Stimulated activated CD4-positive, alpha-beta T cell treated with anti-CD3 and anti-CD28 coated beads, Interleukin-12 subunit alpha, Interleukin-12 subunit beta, amount 100 ng/mL, for 24 hours (primary cell): ENCODE measurements at places on chromosomes 13 and 19.

GRCh38 chr19:18696023-18696422, 12.5 kb downstream of the CRTC1 start:
- DNase-seq = no peak

DNA sequence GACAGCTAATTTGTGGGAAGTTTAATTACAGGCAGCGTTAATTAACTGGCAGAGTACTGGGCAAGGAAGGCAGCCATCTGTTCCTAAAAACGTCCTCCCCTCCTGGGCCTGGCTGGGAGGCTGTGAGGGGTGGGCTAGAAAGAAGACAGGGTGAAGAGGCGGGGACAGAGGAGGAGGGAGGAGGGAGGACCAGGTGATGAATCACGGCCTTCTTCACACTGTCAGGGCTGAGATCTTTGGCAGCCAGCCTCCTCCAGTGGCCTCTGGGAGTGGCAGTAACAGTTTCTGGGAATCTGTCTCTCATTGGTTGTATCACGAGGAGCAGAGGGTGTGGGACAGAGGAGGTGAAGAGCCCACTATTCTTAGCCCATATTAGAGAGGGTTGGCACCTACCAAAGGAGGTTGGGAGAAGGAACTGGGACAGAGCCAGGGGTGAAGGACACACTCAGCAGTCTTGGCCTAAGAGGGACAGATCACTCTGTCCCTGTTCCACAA, 9.6 kb upstream of the ZNRF4 start:
- DNase-seq = no peak

DNA sequence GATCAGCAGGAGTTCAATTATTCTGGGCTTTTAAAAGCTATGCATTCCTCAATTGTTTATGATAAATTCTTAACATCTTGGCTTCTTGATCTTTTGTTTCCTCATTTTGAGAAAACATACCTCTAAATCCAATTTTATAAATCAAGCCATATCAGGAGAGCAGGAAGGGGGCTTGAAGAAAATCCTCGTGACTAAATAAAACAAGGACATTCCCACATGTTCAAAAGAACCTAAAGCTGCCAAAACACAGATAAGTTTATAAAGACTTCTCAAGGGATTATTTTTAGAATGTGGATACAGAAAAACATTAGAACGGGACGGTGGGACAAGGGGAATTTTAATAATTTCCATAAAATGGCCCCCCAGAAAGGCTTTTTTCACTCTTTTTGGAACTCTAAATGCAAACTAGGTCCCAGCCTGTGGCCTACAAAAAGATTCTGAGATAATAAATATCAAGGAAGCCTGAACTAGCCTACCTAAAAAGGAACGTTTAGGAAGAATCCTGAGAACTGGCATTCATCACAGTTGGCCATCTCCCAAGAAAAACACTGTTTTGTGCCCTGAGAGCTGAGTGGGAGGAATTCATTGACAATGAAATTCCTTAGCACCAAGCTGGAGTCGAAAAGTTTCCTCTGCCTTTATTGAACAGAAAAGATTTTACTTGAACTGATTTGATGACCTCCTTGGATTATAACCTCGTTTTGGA, 30.1 kb downstream of the ZAR1L start:
- no peak for DNase-seq

GRCh38 chr19:18975869-18976268, 34.9 kb upstream of the HOMER3 start:
- no peak for DNase-seq

DNA sequence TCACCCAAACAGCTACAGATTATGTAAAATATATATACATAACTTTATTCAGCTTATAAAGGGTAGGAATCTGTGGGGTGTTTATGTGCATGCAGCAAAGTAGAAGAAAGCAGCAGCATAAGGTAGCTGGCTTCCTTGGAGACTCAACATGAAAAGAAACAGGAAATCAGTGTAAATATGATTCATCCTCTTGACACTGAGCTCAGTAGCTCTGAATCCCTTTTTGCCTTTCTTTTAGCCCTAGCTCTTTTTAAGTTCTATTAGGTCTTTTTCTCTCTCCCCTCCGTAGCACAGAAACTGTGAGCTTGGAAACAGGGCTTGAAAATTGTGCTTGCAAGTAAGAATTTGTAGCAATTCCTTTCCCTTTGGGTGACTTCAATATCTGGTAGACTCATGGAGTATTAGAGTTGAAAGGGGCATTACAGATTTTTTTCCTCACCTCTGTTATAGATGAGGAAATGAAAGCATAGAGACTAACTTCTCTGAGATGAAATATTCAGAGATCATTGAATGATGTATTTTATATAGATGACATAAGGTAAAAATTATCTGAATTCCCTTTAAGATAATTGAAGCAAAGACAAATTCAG, 314.4 kb downstream of the PCDH9 start:
- DNase-seq = no peak

DNA sequence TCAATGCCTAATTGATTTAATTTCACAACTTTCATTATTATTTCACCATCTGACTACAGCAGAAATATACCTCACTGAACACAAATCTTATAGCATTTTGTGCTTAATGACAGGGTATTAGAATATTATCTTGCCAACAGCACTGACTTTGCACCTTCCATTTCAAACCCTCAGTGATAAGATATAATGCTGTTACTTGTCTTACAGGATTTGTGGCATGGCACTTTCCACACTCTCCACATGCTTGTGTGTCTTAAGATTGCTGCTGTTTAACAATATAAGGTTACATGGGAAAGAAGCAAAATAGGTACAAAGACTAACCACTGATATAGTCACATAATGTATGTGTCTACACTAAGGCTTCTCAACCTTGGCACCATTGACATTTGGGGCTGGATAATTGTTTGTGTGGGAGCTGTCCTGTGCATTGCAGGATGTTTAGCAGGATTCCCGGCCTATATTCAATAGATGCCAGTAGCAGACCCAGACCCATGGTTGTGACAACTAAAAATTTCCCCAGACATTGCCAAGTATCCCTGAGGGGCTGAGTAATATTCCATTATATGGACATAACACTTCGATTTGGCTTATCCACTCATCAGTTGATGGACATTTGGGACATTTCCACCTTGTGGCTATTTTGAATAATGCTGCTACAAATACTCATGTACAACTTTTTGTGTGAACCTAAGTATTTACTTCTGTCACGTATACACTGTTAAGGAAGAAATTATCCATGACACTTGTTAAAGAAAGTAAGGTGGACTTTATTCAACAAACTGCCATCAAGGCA, 5.7 kb upstream of the DIAPH3 start:
- no peak for DNase-seq

GRCh38 chr19:10353793-10354391, 14.5 kb upstream of the ICAM3 start:
- peak; percentile 44 for DNase-seq

- DNase-seq = no peak
Measured at GRCh38 chr19:39424934-39425333, 10.8 kb downstream of the RPS16 start.

DNA sequence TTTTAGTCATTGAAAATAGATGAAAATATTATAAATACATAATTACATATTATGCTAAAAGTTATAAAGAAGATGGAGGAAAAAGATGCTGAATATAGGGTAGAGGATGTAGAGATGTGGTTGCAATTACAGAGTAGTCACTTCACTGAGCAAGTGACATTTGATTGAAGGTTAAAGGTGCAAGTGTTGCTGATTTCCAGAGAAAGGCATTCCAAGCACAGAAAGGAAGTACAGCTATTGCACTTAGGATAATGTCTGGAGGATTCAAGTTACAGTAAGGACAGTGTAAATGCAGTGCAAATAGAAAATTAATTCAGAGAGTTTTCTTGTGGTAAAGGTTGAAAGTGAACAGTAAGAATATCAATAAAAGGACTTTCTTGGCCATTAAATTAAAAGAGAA, 1721.8 kb downstream of the PCDH9 start:
- no peak for DNase-seq

DNA sequence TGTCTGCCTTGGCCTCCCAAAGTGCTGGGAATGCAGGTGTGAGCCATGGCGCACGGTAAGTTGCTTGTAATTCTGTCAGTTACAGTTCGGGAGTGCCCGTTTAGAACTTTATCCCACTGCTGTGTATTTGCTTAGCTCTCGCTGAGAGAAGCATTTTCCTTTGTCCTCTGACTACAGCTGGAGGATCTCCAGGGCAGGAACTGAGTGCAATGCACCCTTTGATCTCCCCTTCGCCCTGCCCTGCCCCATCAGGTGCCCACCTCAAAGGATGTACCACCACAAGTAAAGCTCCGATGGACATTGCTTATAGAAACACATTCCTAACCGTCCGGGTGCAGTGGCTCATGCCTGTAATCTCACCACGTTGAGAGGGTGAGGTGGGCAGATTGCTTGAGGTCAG, 6.5 kb downstream of the BRME1 start:
- no peak for DNase-seq

DNA sequence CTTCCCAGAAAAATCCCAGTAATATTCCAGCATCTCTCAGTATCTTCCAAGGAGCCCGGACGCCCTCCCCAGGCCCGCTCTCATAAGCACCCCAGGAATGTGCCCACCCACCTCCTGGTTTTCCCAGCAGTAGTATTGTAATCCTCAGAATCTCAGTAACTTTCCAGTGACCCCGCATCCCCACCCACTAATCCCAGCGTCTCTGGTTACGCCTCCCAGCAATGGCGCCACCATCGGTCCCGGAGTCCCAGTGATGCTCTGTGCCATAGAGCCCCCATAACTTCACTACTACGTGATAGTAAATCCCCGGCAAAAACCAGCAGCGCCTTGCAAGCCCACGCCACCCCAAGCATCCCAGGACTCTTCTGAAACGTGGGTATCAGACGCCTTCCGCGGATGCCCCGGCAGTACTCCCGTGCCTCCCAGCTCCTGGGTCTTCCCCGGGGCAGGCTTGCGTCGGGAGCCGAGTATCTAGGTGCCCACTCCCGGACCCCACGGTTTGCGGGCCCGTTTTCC, 928 bp upstream of the PNPLA6 start:
- no peak for DNase-seq

DNA sequence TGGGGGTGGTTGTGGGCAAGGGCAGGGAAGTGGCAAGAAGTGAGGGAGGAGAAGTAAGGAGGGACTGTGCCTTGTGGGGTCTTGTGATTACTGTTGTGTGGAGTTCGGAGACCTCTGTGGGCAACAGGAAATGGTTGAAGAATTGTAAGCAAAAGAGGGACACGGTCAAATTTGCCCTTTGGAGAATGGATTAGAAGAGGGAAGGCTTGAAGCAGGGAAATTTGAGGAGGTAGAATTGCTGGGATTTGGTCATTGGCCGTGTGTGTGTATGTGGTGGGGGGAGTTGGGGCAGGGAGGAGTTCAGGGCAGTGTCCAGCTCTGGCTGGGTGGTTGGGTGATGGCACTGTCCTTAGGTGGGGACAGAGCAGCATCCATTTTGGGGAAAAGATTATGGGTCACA, 3.6 kb downstream of the WASF3 start:
- no peak for DNase-seq

DNA sequence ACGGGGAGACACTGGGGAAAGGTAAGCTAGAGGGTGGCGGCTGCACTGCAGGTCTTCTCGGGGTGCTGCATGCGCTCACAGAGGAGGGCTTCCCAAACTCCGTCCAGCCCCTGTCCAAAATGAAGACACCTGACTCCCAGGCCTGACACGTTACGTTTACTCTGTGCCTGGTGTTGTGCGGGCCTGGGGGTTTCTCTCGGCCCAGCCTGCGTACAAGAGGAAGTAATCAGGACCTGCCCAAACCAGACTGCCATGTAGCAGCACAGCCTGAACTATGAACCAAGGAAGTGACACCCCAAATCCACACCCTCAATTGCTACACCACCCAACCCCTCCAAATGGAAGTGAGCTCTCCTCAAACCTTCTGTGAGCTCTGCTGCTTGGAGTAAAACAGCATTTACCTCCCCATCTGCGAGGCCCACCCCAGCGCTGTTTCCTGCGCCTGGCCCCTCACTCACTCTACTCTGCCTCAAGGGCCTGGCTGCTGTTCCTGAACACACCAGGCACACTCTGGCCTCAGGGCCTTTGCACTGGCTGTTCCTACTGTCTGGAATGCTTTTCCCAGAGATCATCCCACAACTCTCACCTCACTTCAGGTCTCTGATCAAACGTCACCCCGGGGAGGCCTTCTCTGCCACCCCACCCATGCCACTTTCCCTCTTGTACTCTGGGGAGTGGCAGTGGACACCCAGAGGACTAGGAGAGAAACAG, 3.0 kb downstream of the HSPBP1 start:
- no peak for DNase-seq

DNA sequence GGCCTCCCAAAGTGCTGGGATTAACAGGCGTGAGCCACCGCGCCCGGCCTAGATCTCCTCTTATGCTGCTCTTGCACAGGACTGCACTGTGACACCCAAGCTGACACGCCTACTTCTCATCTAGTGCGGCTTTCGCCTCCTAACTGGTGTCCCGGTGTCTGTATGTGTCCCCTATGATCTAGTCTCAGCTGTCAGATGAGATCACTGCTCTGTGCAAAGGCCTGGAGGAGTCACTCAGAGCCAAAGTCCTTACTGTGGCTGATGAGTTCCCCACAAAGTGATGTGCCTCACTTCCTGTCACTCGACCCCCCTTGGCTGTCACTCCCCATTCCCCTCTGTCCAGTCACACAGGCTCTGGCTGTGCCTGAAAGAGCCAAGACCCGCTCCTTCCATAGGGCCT, 2.5 kb downstream of the ZNF556 start:
- DNase-seq = no peak

DNA sequence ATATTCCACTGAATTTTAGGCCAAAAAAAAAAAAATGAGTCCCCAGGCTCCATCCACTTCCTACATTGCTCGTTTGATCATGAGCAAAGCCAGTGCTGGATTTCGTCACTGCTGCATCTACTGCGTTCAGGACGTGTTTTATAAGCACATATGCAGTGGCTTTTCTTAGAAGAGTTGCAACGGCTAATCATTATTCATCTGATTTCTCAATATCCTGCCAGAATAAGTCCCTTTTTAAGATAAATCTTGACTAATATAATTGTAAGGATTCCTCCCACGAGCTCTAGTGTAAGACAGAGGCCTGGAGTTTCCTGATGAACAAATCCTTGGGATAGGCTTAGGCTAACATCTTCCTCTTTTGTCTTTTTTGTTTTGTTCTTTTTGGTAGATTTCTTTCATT, 19.5 kb downstream of the FAM124A start:
- DNase-seq = no peak
